H7 (cell line): ENCODE measurements at places on chromosomes 2 and 18.

DNA sequence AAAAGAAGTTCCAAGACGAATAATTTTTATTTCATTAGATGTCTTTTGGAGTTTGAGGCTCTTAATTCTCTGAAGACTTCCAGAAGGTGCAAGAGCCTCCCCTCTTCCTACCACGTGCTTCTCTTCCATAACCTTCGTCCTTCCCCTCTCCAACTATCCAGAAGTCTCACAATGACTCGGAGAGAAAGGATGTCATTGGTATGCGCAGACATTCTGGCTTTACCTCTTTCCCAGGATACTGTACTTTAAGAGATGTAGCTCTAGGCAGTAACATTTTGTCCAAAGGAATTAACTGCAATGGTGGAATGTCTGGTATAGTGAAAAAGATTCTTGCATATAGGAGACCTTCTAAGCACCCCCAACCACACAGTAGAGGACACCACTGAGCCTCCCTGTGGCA lies 249.0 kb upstream of the OSR1 start:
- DNase-seq, result no peak

DNA sequence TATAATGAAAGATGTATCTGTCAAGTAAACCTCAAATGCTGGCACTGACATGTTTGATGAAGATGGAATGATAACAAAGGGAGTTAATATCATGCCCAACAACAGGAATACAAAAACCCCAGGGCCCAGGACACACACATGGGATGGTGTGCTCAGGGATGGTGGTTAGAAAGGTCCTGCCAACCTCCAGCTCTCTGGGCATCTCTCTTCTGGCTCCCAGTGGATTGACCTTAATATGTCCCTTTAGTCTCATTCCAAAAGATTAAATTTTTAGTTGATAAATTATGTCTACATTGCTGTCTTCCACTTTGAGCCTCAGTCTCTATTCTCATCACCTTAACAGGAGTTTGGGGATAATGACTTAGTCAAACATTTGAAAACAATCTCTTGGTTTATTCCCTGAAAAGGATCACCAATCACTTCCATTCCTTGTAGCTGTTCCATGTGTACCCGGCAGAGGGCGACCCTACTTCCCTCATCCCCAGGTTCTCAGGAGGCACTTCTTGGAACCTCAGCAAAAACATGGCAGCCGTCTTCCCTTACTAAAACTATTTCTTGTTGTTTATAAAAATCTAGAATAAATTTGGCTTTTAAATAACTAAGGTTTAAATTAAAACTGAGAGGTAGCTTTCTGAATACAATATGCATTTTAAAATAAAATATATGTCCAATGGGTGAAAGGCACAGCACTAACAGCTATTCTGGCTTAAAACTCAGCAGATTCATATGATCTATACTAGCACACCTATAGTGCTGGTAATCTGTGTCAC lies 29.6 kb downstream of the MCEE start:
- DNase-seq, result peak; percentile 80

DNA sequence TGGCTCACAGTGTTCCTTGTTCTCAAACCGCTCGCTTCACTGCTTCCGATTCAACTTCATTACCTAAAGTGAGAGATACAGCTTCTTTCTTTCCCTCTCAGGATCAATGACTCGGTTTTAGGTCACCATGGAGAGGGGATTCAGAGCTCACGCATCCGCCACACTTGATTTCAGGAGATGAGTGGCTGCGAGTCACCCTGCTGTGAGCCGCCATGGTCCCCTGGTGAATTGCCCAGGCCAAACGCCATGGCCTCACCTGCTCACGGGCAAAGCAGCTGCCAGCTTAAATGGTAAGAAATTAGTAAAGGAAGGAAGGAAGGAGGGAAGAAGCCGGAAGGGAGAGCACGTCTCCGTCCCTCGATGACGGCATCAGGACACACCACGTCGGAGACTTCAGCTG lies 60.5 kb downstream of the ADNP2 start:
- peak; percentile 32 for DNase-seq

DNA sequence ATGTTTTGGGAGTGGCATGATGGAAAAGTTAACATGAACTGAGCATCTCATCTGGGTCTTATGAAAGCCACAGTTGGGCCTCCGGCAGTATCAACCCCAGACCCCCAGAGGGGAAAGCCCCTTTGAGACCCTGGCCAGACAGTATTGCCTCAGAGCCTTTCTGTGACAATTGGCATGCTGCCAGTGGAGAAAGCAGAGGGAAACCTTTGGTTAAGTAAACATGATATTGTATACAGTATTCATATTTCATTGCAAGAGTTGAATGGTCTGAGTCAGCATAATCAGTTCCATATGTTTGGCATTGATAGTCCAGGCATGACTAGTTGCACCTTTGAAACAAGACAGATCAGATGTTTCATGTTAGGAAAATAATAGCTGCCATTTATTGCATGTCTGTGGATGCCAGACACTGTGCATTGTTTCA lies 20.0 kb downstream of the MERTK start:
- DNase-seq, result no peak

GRCh38 chr2:8119782-8120505 lies 561.9 kb upstream of the ID2 start:
- DNase-seq, result no peak

- DNase-seq, result no peak
Observed at GRCh38 chr2:121570667-121571055, 40.0 kb downstream of the RNU4ATAC start.

DNA sequence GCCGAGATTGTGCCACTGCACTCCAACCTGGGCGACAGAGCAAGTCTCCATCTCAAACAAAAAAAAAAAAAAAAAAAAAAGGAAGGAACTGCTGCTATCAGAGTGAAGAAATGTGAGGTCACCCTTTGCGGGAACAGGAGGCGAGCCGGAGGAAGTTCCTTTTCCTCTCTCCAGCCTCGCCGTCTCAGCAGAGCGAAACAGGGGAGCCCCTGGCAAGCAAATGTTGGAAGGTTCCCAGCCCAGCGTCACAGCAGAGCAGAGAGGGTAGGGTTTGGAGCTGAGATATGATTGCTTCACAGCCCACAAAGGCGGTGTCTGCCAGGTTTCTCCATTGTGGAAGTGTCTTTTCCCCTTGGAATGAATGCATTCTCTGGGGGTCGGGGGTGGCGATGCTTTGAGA lies 28.5 kb downstream of the SLC20A1 start:
- DNase-seq, result no peak

DNA sequence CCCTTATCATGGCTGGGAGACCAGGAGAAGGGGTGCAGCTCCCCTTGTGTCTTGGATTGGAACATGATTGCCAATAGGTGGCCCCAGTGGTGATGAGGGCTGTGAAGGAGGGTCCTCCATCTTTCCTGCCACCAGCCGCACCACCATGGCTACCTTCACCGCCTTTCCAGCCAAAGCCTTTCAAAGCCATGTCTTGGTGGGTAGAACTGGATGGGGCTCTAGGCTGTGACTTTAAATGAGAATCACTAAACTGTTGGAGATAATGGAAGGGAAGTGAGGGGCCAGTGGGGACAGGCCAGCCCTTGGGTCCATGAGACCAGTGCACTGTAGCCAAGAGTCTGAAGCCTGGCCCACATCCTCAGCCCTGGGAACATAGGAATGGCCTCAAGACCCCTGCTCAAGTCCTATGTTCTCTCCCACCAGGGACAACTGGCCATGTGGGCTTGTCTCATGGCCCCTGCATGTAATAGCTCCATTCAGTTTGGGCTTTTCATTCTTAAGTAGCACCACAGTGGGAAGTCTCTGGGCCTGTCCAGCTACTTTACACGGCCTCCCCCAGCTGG lies 345.7 kb downstream of the DYSF start:
- DNase-seq, result no peak

GRCh38 chr2:48600204-48600813 lies 17.3 kb upstream of the GTF2A1L start:
- peak; percentile 22 for DNase-seq

GRCh38 chr18:75592527-75592926 lies 165.0 kb upstream of the SMIM21 start:
- no peak for DNase-seq

DNA sequence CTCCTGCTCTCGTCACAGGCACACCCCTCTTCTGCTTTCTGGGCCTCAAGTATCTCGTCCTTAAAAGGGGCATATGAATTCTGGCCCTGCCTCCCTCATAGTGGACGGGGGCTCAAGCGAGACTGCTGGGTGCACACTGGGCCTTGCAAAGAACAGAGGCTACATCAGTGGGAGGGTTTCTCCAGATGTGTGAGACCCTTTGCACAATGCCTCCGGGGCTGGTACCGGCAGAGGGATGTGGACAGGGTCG lies 25.0 kb downstream of the CRACDL start:
- DNase-seq, result no peak

DNA sequence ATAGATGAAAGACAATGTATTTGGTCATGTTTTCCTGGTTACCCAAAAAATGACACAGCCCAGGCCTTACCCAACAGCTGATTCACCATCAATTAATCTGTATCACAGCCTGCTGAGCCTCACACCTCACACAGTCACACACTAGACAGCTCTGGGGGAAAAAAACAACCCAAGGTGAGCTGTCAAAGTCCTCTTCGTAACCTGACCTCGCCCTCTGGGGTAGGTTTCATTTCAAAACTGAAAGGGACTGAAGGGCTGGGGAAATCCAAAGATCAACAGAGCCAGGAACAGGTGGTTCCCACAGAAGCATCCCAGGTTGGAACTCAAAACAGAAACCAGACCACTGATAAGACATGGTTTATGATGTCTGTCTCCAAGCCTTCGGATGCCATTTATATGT lies 18.2 kb upstream of the PCBP1 start:
- no peak for DNase-seq

DNA sequence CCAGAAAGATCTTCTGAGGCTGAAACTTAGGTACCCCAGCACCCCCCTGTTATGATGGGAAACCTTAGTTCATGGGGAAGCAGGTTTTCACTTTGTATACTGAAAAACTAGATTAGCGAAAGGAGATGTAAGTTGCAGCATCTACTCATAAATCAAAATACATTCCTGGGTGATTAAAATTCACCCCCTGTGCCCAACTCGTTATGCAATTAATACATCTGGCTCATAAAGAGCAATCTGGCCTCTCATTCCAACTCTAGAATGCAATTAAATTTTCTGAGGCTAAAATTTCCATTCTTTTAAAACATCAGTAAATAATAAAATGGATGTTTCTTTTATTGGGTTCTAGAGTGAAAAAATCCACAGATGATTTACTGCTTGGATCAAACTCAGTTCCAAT lies 110.9 kb upstream of the BZW1 start:
- no peak for DNase-seq

GRCh38 chr2:138853296-138853695 lies 73.1 kb upstream of the NXPH2 start:
- no peak for DNase-seq

- no peak for DNase-seq
Observed at GRCh38 chr2:186984966-186985365, 136.0 kb upstream of the ZSWIM2 start.

GRCh38 chr2:205925373-205926337 lies 160.3 kb downstream of the INO80D start:
- peak; percentile 94 for DNase-seq

- DNase-seq, result no peak
Observed at GRCh38 chr2:27765621-27766286, 5.8 kb upstream of the MRPL33 start.

DNA sequence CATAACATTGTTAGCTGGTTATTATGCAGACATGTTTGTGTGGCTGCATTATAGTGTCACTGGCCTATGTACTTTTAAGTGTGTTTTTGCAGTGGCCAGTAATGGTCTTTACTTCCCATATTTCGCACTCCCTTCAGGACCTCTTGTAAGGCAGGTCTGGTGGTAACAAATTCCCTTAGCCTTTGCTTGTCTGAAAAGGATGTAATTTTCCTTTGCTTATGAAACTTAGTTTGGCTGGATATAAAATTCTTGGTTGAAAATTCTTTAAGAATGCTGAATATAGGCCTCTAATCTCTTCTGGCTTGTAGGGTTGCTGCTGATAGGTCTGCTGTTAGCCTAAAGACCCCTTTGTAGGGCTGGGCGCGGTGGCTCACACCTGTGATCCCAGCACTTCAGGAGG lies 34.7 kb downstream of the ZC3H8 start:
- DNase-seq, result no peak

DNA sequence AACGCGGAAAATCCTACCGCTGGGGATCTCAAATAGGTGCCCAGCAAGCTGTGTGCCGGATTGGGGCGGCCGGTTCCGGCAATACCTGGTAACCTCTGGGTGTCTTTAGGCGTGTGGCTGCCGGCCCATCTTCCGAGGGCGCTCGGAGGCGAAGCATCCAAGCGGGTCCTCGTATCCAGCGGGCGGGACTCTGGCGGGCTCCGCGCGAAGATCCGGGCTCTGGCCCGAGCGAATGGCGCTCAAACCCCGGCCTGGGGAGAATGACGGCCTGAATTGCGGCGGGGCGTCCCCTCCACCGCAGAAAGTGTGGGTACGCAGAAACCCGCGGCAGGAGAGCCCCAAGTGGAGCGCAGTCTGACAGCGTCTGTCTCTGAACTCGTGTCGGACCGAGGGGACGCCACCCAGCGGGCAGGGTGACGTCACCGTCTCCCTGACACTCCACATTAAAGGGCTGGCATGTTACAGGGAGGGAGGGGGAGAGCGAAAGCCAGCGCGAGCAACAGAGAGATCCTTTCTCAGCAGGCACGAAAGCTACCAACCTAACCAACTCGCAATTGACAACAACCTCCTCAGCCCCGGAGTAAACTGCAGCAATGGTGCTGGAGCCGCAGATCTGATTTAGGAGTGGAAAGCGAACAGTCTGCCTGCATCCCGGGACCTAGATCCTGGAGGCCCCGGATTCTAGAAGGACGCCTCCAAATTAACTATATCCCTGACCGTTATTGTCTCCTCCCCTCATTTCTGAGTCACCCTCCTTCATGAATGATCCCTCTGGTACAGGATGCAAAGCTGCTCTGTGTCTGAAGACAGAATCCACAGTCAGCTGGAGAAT lies at the start of gene SKOR2:
Gene SKOR2 (minus strand): TSS at position 372 of the 832 bp plus-strand sequence. CDS start 2,477 bp downstream, outside the sequence.
- DNase-seq, result peak; percentile 79

DNA sequence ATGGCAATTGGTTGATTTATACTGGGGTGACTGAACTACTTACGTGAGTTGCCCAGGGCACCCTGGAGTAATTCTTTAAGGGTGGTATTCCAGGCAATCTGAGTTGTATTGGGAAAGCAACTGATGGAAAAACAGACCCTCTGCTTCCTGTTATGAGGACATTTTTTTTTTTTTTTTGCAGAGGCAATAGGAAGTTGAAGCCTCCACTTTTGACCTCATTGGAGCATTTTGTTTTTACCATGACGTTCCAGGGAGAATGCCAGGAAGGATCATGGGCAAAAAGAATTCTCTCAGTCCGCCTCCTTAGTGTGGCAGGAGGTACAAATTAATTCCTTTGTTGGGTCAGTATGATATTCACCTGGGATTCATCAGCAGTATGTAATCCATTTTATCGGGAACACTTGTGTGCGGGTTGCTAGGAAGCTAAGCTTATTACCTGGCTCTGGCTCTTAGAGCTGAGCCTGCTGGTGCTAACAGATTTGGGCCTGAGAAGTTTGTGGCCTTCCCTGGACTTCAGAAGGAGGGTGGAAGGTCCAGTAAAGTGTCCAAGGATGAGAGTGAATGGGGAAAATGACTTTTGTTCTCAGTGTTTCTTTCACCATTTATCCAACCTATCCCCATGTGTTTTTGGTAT lies 272.9 kb upstream of the EPAS1 start:
- no peak for DNase-seq

DNA sequence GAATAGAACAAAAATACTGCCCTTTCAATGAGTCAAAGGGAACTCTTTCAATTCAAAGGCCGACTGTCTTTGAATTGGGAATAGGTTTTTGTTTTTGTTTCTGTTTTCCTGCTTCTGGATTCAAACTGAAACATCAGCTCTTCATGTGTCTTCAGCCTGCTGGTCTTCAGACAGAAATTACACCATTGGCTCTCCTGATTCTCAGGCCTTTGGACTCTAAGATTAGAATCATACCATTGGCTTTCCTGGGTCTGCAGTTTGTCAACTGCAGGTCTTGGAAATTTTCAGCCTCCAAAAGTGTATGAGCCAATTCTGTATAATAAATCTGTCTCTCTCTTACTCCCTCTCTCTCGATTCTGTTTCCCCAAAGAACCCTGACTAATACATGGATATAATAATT lies 31.1 kb downstream of the CTLA4 start:
- DNase-seq, result no peak
